GM03348 (cell line): ENCODE measurements at places on chromosomes 7 and 10.

DNA sequence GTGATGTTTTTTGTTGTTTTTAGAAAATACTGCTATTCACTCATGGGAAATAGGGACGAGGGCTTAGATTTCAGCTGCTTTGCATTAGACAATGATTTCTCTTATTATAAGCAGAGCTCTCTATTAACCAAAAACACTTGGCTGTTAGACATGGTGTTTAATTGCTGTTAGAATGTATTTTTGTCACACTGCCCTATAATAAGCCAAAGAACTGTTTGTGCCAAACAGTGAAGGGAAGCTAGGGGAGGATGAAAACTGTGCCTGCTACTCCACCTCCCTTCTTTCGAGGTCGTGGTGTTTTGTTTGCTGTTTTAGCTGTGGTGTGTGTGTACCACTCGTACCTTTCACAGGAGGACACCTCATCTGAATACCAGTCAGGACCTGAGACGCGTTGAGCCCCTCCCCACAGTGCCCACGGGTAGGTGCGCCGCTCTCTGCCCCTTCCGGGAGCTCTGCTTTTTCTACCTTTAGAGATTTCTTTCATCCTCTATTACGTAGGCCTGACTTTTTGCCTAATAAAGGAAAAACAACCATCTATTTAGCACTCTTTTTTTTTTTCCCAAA, 57.9 kb downstream of the CUX1 start:
- DNase-seq: no peak

GRCh38 chr10:44937196-44938005, 22.2 kb upstream of the RASSF4 start:
- DNase-seq: no peak

DNA sequence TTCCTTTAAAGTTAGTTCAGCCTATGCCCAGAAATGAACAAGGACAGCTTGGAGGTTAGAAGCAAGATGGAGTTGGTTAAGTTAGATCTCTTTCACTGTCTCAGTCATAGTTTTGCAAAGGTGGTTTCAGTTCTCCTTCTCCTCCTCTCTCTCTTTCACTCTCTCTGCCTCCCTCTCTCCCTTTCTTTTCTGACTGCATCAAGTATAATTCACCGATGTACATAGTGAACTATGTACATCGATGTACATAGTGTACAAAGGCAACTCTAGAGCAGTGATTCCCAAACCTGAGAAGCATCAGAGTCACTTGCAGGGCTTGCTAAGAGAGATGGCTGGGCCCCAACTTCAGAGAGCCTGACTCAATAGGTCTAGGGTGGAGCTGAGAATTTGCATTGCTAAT, 1259.7 kb downstream of the TYW1 start:
- DNase-seq: no peak

GRCh38 chr7:95608359-95609173, 12.2 kb upstream of the PDK4 start:
- peak; percentile 88 for DNase-seq

GRCh38 chr10:127527891-127528290, 21.2 kb upstream of the NPS start:
- DNase-seq: no peak

GRCh38 chr7:87411186-87411585, 64.3 kb downstream of the ABCB4 start:
- peak; percentile 13 for DNase-seq

DNA sequence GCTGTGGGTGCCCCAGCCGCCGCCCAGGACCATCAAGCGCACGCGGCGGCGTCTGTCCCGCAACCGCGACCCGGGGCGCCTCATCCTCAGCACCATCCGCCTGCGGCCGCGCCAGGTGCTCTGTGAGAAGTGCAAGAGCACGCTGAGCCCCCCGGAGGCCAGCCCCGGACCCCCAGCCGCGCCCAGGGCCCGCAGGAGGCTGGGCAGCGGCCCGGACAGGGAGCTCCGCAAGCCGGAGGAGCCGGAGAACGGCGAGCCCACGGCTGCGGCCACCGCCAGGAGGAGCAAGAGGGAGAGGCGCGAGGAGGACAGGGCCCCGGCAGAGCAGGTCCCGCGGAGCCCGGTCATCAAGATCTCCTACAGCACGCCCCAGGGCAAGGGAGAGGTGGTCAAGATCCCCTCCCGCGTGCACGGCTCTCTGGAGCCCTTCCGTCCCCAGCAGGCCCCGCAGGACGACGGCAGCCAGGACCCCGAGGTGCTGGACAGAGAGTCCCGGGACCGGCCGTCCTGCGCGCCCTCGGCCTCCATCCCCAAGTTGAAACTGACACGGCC, 8.0 kb downstream of the PWWP2B start:
- DNase-seq: no peak

GRCh38 chr10:132237871-132238270, 51.1 kb downstream of the DPYSL4 start:
- no peak for DNase-seq

DNA sequence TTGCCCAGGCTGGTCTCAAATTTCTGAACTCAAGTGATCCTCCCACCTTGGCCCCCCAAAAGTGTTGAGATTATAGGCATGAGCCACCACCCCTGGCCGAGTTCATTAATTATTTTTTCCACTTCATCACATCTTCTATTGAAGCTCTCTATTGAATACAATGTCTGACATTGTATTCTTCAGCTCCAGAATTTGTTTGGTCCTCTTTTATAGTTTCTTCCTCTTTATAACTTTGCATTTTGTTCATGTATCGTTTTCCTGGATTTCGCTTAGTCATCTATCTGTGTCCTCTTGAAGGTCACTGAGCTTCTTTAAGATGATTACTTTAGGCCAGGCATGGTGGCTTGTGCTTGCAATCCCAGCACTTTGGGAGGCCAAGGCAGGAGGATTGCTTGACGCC, 30.2 kb downstream of the NOM1 start:
- DNase-seq: no peak

DNA sequence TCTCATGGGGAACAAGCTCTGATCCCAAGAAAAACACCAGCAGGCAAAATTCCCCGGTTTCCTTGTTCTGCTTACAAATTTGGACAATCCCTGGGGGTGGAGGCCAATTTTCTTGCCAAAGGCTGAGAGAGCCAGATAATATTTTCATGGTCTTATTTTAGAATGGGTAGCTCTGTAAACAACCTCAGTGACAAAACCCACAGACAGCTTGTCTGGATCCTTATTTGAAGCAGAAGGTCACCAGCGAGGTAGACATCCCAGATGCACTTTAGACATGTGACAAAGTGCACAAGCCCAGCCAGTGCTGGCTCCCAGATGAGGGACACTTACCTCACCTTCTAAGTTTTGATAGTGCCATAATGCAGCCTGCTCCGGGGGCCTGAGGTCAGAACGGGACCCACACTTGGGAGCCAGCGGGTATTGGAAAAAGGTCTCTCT, 102.6 kb upstream of the DDC start:
- DNase-seq: peak; percentile 50

DNA sequence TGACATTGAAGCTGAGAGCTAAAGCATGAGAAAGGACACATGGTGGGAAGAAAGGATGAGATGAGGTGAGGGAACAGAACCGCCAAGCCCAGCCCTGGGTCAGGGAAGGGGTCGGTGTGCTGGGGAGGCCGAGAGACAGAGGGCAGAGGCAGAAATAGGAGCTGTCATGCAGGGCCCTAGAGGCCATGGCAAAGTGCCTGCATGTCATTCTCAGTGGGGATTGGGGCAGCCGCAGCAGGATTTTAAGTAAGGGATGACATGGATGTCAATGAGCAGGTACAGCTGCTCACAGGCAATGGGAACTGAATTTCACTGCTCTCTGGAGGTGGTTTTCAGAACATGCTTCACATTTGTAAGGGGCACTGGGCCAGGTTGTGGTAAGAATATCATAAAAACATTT, 227.4 kb downstream of the RAB11FIP2 start:
- DNase-seq: no peak

DNA sequence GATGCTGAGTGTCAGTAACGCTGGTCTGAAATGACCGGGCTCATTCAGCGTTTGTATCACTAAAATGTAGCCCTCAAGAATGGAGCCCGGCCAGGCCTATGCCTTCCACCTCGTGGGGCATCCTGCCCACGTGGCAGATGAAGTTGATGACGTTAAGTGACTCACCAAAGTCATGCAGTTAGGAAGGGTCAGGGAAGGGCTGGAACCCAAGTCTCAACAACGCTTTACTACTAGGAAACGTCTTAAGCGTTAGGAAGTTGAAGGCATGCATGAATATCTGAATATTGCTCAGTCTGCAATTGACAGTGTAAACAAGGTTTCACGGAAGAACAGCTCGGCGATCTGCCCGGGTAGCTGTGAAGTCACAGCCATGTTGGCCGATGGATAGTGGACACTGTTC, 14.0 kb upstream of the UBE3C start:
- DNase-seq: no peak

- DNase-seq: peak; percentile 50
Measured at GRCh38 chr10:108392286-108392685, 1227.8 kb upstream of the SORCS1 start.

- DNase-seq: peak; percentile 16
Measured at GRCh38 chr10:60958892-60959601, 15.1 kb upstream of the RHOBTB1 start.

DNA sequence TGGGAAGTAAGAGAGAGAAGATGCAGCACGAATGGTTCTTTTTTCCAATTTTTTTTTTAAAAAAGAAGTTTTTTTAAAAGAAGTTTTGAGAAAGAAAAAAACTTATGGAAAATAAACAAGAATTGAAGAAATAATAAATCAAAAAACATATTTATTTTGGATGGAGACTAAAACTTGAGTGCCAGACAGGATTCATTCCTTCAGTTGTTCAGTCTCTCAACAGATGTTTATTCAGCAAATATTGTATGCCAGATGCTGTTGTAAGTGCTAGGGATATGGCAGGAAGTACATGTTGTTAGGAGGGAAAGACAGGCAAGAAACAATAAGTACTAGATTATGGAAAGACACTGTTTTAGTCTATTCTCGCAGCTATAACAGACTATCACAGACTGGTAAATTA, 750.7 kb upstream of the PHF14 start:
- DNase-seq: no peak

GRCh38 chr10:51244748-51245490, 170.6 kb downstream of the PRKG1 start:
- DNase-seq: peak; percentile 56

GRCh38 chr7:158945519-158945918, 89.2 kb downstream of the DYNC2I1 start:
- no peak for DNase-seq

- DNase-seq: peak; percentile 94
Measured at GRCh38 chr10:102399217-102400021, 3.9 kb downstream of the NFKB2 start.

GRCh38 chr10:85098835-85099521, 770.6 kb downstream of the CCSER2 start:
- DNase-seq: no peak

- DNase-seq: peak; percentile 22
Measured at GRCh38 chr7:12731214-12731656, 43.8 kb downstream of the ARL4A start.

DNA sequence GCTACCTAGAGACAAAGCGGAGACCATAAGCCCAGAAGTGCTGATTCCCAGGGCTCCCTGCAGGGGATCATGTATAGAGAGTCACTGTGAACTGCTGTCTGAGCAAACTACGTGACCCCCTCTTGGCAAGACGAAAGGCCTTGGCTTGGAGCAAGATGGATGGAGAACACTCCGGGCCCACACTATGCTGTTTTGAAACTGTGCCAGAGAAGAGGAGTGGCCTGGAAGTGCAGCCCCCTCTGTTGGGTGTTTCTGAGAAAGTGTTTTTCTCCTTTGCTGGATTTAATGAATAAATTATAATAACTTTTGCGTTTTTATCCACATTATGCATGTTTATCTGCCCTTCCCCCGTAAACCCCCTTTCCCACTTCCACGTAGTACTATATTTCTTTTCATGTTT, 639.3 kb upstream of the GALNT17 start:
- DNase-seq: no peak

DNA sequence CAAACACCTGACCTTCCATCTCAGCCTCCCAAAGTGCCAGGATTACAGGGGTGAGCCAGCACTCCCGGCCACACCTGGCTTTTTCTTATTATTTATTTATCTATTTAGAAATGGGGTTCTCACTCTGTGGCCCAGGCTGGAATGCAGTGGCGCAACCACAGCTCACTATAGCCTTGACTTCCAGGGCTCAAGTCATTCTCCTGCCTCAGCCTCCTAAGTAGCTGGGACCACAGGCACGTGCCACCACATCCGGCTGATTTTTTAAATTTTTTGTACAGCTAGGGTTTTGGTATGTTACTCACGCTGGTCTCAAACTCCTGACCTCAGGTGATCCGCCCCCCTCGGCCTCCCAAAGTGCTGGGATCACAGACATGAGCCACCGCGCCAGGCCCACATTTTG, 56.9 kb upstream of the MYL10 start:
- DNase-seq: no peak

GRCh38 chr10:58896229-58896628, 280.2 kb upstream of the PHYHIPL start:
- DNase-seq: no peak

GRCh38 chr10:63206576-63206975, 73.4 kb downstream of the NRBF2 start:
- no peak for DNase-seq

DNA sequence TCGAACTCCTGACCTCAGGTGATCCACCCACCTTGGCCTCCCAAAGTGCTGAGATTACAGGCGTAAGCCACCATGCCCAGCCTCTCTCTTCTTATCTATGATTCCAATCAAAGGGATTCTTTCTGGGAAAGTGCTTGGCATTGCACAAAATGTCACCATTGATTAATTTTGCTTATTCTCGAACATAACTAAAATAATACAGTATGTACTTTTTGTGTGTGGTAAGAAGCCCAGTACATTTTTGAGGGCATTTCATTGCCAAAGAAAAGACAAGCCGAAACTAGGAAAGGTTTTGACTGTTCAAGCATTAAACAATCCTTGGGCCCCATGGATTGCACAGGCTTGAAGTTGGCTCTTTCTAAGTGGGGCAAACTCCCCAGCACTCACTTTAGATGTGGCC, 18.3 kb upstream of the CACUL1 start:
- no peak for DNase-seq

DNA sequence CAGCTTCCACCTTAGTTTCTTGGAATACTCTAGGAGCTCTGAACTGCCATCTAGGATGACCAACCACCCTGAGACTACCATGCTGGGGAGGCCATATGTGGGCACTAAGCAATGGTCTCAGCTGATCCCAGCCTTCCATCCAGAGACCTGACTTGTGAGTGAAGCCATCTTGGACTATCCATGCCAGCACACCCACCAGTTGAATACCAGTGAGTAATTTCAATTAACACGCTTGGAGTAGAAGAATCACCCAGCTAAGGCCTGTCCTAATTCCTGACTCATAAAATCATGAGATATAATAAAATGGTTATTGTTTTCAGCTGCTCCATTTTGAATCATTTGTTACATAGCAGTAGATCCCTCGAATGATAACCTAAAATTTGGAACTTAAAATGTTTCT, 5.2 kb upstream of the KIF5B start:
- no peak for DNase-seq

GRCh38 chr10:6713716-6714115, 133.6 kb upstream of the PRKCQ start:
- DNase-seq: no peak

- no peak for DNase-seq
Measured at GRCh38 chr10:1208366-1209311, 152.5 kb downstream of the WDR37 start.

DNA sequence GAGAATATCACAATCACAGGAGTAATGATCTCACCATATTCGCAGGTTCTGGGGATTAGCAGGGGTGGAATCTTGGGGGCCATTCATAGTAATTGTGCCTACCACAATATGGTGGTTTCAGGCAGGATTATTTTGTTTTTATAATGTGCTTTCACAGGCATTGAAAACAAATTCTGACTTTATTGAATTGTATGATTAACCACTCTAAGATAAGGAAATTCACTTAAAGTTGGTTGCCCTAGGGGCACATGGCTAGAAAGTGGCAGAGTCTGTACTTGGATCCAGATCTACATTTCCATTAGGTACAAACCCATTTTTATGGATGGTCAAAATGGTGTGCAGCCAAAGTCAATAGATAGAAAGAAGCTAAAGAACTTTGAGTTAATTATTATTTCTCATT, 1.7 kb downstream of the CROT start:
- DNase-seq: no peak
